ENCODE measurements at places on chromosomes 5 and 9.

- no peak for DNase-seq
These were observed 288.0 kb downstream of the KCNN2 start for GRCh38 chr5:114649878-114650277.

DNA sequence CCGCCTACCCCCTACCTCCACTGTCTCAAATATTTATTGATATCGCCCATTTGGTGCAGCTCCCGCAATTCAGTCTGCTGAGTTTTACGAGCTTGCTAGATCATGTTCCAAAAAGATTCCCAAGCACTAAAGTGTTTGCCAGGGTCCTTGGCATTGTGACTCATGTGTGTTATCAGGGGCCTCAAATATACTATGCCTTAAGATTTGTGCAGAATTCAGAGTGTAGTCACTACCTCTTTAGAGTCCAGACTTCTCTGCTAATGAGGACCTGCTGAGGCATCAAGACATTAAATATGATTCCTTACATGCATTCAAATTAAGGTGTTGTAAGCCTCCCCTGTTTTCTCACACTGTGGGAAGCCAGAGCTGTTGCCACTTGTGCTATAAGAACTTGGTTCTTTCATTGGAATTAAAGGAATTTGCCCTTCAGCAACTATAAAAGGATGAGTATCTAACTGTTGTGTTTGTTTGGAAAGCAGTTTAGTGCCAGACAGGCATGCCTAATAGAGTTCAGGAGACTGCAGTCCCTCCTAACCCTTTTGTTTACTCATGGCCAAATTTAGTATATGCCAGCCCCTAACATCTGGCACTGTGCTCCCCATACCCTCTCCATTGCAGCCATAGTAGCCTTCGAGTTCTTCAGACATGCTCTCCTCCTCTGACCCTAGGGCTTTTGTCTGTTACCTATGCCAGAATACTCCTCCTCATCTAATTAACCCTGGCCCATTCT lies 316.4 kb downstream of the NR3C1 start:
- DNase-seq = no peak

- no peak for DNase-seq
These were observed 24.3 kb downstream of the FBXW2 start for GRCh38 chr9:120768886-120769285.

DNA sequence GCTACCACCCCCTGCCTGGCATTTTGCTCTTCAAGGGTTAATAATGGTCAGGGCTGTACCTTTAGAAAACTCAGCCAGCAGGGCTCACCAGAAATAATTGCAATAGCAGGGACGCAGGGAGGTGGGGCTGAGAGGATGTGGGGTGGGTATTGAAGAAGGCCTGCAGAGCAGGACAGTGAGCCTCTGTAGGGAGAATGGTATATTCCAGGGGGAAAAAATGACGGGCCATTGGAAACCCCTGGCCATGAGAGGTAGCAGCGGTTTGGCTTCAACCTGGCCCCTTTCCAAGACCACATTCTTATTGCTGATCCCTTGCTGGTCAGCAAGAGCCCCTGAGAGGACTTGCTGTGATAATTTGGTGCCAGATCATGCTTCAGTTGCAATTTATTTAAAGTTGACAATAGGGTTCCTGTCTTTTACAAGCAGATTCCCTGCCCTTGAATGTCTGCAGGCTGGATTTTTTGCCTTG lies 36.7 kb upstream of the CTNNA1 start:
- no peak for DNase-seq

DNA sequence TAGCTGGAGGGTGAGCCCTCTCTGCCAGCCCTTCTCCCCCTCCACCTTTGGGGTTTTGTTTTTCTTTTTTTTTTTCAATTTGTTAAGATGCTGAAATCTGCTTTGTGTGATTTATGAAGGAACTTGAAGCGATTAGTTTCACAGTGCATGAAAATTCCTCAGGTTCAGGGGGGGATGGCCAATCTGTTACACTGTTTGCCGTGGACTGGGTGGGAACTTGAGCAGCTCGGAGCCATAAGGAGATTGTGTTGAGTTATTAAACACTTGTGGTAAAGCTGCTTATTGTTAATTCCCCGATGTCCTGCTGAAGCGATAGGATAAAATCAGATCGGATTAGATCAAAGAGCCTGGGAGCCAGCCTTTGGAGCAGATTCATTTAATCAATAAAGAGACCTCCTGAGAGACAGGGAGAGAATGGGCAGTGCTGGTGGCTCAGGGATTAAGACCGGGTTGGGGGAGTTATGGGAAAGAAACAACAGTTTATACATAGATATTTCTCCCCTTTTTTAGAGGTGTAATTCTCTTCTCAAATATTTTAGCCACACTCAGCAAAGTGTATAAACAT lies 105.8 kb upstream of the SPATA31D4 start:
- DNase-seq = no peak

GRCh38 chr5:156094001-156094400 lies 233.0 kb upstream of the SGCD start:
- no peak for DNase-seq

DNA sequence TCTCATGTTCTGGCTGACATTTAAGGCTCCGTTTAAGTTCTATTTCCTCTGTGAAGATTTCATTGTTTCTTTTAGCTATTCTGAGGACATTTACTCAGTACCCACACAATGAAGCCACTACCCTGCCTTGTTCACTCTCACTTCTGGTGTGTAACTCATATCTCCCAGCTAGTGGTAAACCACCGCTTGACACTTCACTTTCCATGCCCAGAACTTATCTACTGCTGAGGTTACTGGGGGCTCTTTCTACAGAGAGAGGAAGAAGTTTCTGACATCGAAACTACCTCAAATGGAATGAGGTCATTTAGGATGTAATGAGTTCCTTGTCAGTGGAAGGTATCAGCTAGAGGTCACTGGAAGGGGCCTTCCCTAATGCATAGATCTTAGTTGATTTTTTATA lies 501.5 kb downstream of the DMAC1 start:
- DNase-seq = no peak

- DNase-seq = no peak
These were observed 438 bp downstream of the NSUN2 start for GRCh38 chr5:6632324-6632887.

DNA sequence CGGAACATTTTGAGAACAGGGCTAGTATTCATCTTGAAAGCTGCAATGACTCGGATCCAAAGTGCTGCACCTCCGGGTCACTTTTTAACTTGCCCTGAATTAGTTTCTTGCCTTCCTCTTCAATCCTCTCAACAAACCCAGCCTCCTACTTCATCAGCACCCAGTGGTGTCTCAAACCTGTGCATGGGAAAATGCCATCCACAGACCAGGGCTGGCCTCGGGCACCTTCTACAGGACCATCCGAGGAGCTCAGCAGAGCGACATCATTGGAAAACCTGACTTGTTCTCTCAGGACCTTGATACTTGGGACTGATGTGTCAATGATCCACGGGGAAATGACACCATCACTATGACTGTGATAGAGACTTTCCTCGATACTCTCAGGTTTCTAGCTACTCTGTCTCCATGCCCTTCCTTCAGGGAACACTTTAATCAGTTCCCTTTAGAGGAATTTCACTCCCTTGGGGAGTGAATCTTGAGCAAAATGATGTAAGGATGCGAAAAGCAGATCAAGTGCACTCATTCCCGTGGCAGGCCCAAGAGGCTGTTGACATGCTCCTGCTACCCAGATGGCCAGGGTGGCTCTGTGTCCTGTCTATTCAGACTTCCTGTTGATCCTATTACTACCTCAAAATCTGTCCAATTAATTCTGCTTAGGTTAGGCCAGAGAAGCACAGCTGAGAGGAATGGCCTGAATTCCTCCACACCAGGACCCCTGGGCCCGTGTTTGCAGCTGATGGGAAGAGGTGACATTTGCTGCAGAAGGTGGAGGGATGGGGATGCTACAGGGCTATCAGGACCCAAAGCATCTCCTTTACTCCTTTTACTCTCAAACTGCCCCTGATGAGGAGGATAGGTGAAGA lies 96.5 kb upstream of the SLC25A48 start:
- DNase-seq = no peak

GRCh38 chr5:137265457-137265856 lies 233.7 kb downstream of the SPOCK1 start:
- DNase-seq = no peak

GRCh38 chr5:132459031-132459982 lies 31.3 kb downstream of the IRF1 start:
- DNase-seq = no peak

GRCh38 chr5:601771-602465 lies 10.2 kb upstream of the CEP72 start:
- DNase-seq = no peak

DNA sequence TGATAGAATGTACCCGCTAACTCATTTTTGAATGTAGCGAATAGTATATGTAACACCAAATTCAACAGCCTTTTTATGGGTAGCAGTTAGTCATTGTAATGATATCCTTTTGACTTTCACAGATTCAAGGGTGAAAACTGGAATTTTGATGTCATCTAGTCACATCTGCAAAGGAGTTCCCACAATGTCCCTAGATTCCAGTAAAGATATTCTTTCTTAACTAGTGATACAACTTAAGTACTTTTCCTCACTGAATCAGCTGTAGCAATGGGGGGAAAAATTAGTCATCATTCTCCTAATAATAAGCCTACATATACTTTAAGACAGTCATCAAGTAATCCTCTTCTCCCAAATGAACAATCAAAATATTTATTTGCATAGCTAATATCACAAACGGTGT lies 11.5 kb upstream of the SSBP2 start:
- no peak for DNase-seq

DNA sequence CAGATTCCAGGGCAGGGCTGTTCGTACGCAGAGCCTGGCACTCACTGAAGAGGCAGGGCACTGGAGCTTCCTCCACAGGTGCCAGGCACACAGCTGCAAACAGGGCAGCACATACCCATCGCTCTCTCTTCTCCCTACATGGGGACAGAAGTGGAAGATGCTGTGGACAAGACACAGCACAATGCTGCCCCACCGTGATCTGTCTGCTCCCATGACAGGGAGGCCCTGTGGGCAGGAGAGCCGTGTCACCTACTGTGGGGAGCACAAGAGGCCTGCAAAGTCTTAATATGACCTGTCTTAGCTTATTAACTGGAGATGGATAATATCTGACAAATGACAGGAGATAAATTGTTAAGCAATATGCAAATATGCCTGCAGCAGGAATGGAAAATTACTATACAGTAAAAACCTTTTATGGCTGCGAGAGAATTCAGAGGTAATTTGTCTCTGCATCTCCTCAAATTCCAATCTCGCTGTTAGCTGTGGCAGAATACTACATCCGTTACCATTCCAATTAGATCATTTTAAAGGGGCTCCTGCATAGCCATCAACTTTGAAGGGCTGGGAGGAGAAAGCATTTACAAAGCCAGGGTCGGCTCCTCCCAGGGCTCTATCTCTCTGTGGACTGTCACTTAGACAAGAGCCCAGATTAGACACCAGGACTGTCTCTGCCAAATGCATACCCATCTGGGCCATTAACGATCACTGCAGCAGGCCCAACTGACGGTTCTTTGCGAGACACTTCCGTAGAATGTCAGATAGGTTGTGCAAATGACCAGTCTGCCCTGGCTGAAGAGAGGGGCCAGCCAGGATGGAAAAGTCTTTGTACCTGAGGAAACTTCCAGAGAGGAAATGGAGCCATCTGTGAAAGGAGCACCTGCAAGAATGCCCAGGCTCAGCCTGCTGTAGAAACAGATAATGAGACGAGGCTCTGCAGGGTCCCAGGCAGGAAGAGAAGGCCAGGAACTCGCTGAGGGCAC lies 90.7 kb upstream of the FSTL4 start:
- no peak for DNase-seq

GRCh38 chr5:38023799-38024198 lies 184.0 kb upstream of the GDNF start:
- no peak for DNase-seq

- no peak for DNase-seq
These were observed 117.9 kb downstream of the ZSWIM6 start for GRCh38 chr5:61449804-61450492.

GRCh38 chr9:78005231-78006002 lies 26.2 kb downstream of the GNAQ start:
- no peak for DNase-seq

DNA sequence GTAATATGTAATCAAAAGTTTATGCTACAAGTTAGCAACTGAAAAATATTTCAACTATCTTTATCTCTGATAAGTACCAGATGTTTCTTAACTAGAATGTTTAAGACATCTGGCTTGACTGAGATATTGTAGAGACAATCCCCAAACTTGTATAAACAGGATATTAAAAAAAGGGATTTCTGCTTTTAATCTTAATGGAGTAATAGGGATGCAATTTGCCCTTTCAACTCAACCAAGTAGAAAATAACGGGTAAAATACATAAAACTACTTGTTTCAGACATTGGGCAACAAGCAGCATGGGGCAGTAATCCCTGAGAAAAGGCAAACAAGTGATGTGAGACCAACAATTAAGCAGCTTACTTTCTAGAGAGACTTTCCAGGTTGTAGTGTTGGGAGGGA lies 9.4 kb upstream of the ADAMTS12 start:
- no peak for DNase-seq

DNA sequence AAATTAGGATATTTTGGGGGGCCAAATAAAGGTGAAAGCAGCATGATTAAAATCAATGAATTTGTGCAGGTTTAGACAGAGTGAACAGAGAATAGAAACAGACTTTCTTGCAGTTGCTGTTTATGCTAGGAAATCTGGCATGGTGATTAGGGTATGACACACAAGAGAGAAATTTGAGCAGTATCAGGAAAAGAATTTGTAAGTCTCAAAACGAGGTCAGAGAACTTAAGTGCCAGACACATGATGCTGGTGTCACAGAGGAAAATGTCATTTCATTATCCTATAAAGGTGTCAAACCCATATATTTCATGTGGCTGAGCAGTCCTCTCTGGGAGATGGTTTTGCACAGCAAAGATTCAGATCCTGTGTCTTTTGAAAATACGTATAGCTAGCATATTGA lies 15.7 kb downstream of the LVRN start:
- DNase-seq = no peak

DNA sequence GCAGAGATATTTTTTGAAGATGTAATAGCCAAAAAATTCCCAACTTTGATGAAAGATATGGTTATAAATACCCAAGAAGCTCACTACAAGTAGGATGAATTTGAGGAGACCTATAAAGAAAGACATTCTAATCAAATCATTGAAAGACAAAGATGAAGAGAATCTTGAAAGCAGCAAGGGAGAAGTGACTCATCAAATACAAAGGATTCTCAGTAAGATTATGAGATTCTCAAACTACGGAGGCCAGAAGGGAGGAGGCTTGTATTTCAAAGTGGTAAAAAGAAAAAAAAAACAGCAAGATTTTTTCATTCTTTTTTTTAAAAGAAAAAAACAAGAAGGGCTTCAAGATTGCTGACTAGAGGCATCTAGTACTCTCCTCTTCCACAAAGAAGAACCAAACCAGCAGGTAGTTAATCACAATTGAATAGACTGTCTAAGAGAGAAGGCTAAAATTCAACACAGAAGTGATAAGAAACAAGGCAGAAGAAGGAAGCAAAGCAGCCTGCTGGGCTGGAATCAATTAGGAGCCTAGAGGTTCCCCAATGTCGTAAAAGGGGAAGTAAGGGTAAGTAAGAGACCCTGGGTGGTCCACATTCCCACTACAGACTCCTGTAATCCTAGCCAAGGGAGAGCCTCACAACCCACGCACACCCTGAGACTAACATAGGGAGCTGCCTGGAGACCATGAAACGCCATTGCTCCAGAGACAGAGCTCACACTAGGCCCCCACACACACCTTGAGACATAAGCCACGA lies 59.1 kb upstream of the NIPAL4 start:
- DNase-seq = no peak

Measured in B cell (primary cell).